ENCODE measurements at places on chromosomes 1 and 21.

- DNase-seq: peak; percentile 51
These were observed 33.3 kb downstream of the RCC2 start for GRCh38 chr1:17405898-17406759.

DNA sequence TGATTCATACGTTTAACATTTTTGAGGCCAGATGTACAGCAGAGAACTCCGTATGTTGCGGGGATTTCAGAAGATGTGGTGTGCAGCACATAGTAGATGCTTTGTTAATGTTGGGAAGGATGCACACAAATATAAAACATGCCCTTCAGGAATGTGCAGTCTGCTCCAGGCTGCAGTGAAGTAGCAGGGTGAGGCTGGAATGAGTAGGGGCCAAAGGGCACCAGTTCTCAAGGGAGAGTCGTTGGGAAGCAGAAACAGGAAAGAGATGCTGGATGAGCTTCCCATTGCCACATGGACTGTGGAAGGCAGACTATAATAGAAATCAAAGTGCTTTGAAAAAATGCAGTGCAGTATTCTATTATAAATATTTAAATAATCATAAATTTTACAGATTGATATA lies 126.9 kb downstream of the NOS1AP start:
- no peak for DNase-seq

DNA sequence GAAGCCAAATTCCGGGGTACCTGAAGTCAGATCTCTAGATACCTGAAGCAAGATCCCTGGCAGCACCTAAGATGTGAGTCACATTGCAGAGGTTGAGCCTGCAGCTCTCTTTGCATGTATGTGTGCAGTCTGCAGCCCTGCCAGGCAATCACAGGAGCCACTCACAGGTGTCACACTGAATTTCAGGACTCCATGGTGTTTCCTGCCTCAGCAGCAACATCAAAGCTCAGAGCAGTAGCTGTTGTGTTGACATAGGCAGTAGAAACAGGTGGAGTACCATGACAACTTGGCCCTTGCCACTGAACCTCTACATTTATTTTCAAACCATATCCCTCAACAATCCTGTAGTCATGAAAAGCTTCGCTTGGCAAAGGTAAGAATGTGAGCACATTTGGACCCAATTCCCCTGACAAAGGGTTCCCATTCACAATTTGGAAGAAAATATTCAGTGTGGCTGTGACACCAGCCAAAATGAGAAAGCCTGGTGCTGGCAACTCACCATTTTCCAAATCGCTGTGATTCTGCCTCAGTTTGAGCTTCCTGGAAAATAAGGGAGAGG lies 419.8 kb upstream of the NFIA start:
- no peak for DNase-seq

GRCh38 chr21:43645136-43645891 lies 14.0 kb downstream of the HSF2BP start:
- DNase-seq: no peak

- no peak for DNase-seq
These were observed 25.7 kb upstream of the SPAG17 start for GRCh38 chr1:118210723-118211110.

DNA sequence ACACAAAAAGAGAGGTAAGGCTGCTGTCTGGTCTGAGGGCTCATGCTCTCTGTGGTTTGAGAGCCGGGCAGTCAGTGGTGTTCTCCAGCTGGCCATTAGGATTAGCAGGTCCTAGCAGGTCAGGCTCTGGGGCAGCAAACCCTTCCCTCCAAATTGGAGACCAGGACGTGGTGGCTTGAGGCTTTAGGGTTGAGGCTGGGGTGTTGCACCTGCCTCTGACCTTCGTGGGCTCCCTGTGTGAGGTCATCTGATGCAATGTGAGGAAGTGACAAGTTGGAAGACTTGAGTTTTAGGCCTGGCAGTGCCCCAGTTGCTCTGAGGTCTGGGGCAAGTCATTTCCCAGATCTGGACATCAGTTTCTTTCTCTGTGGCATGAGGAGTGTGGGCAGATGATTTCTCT lies 24.4 kb downstream of the SZRD1 start:
- DNase-seq: no peak

GRCh38 chr1:224497714-224498573 lies 63.3 kb upstream of the WDR26 start:
- DNase-seq: peak; percentile 67

GRCh38 chr1:239912471-239912870 lies 179.2 kb upstream of the FMN2 start:
- DNase-seq: no peak

- no peak for DNase-seq
These were observed 193.3 kb upstream of the TNR start for GRCh38 chr1:175936736-175937135.

- no peak for DNase-seq
These were observed 161.1 kb upstream of the RRP15 start for GRCh38 chr1:218123968-218124367.

Data from DND-41 (cell line).